ENCODE measurements at places on chromosomes 13 and 19.

DNA sequence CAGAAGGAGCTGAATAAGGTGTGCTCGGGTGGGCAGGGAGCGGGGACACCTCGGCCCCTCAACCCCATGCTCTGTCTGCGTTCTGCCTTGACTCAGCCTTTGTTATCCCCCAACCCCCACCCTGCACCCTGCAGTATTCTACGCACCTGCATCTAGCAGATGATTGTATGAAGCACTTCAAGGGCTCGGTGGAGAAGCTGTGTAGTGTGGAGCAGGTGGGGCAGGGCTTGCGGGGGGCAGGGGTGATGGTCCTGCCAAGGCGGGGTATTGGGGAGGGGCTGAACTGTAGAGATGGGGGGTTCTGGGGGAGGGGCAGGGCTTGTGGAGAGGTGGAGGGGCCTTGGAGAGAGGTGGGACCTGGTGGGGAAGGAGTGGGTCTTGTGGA lies 6.1 kb downstream of the STXBP2 start:
- DNase-seq, result no peak

- DNase-seq, result no peak
These were observed 328.2 kb downstream of the HS6ST3 start for GRCh38 chr13:96417939-96418685.

- no peak for DNase-seq
These were observed 106.4 kb downstream of the RNF17 start for GRCh38 chr13:24870380-24870760.

DNA sequence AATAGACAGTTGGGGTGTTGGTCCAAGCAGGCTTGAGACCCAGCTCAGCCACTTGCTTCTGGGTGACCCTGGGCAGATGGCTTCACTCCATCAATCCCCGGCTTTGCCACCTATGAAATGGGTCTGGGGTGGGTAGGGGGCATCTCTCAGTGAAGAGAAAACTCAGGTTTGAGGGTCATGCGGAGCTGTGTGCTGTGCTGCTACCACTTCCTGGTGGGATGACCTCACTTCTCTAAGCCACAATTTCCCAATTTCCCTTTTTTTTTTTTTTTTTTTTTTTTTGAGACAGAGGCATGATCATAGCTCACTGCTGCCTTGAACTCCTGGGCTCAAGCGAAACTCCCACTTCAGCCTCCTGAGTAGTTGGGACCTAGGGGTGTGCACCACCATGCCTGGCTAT lies 4.6 kb upstream of the PLAUR start:
- no peak for DNase-seq

GRCh38 chr13:68551701-68552522 lies 1321.8 kb upstream of the PCDH9 start:
- DNase-seq, result no peak

GRCh38 chr13:85497652-85498051 lies 301.6 kb downstream of the SLITRK6 start:
- DNase-seq, result peak; percentile 64

- no peak for DNase-seq
These were observed 266.2 kb downstream of the MAB21L1 start for GRCh38 chr13:35210261-35210660.

DNA sequence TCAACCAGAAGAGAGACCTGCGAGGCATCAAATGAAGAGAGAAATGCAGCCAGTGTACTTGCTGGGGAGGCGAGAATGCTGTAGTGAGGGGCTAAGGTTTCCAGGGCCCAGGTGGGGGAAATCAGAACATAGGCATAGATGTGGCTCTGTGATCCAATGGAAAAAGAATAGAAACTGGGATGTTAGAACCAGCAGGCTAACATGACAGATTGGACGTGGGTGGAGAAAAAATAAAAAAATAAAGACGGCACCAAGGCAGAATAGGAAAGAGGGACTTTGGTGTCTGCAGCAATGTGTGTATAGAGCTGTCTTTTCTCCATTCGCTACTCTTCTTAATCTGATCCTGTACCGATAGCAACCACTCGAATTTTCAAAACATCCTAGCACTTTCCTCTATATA lies 381.0 kb upstream of the NBEA start:
- DNase-seq, result no peak

DNA sequence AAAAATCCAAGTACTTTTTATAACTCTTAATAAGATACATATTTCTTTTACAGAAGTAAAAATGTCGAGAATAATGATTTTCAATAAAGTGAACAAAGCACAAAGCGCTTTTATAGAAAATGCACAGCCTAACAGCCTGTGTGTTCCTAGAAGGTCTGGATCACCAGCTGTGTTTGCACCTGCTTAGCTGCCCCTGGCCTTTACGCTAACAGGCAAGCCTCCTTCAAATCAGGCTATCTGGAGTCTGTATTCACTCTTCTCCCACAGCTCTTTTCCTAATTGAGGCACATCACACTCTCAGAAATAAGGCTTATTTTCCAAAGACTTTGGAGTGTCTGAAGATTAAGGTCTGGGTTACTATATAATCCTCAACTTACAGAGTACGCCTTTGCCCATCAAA lies 183.1 kb downstream of the LHFPL6 start:
- no peak for DNase-seq

- no peak for DNase-seq
These were observed 19.2 kb downstream of the CEACAM6 start for GRCh38 chr19:41774515-41774980.

GRCh38 chr13:79389026-79389425 lies 17.0 kb downstream of the RBM26 start:
- DNase-seq, result no peak
